Spleen (tissue), 13 donors: ENCODE measurements at places on chromosomes 7 and 10. TPM values are rescaled to one million over a fixed set of nuclear protein-coding genes. Genes with fewer than 3 reads are reported as not detected.

- no peak overlapping the region for H3K27ac ChIP-seq
- H3K4me1 ChIP-seq, result no peaks in the 10 kb centered on the region
- no peak for DNase-seq
- H3K4me3 ChIP-seq, result no peak overlapping the region
These were observed 466.6 kb downstream of the GALNT17 start for GRCh38 chr7:71598553-71598952.

DNA sequence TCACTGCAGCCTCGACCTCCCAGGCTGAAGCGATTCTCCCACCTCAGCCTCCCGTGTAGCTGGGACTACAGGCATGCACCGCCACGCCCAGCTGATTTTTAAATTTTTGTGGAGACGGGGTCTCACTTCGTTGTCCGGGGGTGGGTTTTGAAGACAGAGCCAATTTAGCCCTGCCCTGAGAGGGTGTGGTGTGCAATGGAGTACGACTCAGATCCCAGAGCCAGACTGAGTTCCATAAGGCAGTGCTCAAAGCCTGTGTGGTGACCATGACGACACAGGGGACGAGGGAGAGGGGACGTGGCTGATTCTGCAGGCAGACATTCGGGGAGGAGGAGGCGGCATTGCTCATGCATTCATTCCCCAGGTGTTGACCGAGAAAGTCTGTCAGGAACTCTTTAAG, 72.1 kb downstream of the ZMIZ1 start:
- H3K27ac ChIP-seq, result no peak overlapping the region
- no peak overlapping the region for H3K4me3 ChIP-seq
- no peaks in the 10 kb centered on the region for H3K27me3 ChIP-seq
- no peaks in the 10 kb centered on the region for H3K36me3 ChIP-seq

DNA sequence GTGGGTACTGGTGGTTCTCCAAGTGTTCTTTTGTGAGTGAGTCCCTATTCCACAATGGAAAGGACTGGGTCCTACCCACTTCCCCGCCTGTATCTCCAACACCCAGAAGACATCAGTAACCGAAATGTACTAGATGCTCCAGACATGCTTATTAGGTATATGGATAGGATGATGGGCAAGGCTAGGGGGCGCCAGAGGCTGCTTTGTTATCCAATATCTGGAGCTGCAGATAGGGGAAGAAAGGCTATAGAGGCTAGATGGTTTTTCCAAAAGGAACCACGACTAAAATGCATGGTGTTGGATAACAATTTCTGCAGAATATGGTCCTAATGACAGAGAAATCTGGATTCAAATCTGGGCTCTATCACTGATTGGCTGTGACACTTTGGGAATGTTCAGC, 56.2 kb upstream of the TM9SF3 start:
- no peaks in the 10 kb centered on the region for H3K27me3 ChIP-seq
- H3K27ac ChIP-seq, result peak overlapping the region; percentile 18
- H3K4me1 ChIP-seq, result peaks cover 82% of the 10 kb centered on the region
- peaks cover 91% of the 10 kb centered on the region for H3K36me3 ChIP-seq

GRCh38 chr7:75039166-75039565, 34.4 kb downstream of the RCC1L start:
- H3K36me3 ChIP-seq, result peaks cover 49% of the 10 kb centered on the region
- no peak overlapping the region for H3K27ac ChIP-seq
- H3K27me3 ChIP-seq, result no peaks in the 10 kb centered on the region
- no peak for DNase-seq

DNA sequence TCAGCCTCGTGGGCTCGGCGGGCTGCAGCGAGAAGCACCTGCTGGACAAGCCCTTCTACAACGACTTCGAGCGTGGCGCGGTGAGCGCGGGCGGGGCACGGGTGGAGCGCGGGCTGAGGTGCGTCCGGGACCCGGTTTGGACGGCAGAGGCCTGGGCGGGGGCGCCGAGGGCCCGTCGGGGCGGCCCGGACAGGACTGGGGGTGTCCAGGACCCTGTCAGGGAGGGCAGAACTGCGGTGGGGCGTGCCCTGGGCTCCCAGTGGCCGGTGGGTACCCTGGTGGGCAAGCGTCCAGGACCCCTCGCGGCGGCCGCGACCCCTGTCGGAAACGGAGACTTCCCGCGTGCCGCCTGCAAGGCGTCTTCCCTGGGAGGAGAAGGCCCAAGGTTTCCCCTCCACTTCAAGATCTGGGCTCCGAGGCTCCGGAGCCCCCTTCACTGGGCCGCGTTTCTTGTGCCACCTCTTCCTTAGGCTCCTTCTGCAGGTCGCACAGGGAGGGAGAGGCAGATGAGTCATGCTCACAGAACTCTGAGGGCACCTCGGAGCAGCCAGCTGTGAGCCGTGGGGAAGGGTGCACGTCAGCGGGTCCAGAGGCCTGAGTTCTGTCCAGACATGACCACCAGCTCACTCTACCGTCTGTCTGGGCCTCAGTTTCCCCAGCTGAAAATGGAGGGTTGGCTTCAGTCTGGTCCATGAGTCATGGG, 485 bp downstream of the ALOX5 start:
- peaks cover 93% of the 10 kb centered on the region for H3K4me1 ChIP-seq
- H3K27me3 ChIP-seq, result peaks cover 17% of the 10 kb centered on the region
- H3K27ac ChIP-seq, result peak overlapping the region; percentile 89
- no peaks in the 10 kb centered on the region for H3K36me3 ChIP-seq
- H3K4me3 ChIP-seq, result peak overlapping the region; percentile 88
- DNase-seq, result peak; percentile 86

DNA sequence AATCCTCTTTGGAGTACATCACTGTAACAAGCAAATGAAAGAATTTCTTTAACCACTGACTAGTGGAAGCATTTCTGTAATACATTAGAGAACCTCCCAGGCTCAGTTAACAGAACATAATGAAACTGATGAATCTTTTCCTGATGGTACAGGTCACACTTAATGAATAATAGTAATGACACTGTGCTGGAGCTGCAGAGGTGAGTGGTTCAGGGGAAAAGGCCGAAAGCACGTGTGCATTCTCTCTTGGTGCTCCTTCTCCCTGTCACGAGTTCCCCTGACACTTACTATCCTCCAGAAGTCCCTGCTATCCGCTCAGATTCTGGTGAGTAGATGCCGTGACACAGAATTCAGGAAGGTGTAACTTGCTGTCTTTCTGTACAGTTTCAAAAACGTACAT, 8.0 kb downstream of the HIPK2 start:
- peaks cover 94% of the 10 kb centered on the region for H3K4me1 ChIP-seq
- no peak for DNase-seq
- no peaks in the 10 kb centered on the region for H3K27me3 ChIP-seq

DNA sequence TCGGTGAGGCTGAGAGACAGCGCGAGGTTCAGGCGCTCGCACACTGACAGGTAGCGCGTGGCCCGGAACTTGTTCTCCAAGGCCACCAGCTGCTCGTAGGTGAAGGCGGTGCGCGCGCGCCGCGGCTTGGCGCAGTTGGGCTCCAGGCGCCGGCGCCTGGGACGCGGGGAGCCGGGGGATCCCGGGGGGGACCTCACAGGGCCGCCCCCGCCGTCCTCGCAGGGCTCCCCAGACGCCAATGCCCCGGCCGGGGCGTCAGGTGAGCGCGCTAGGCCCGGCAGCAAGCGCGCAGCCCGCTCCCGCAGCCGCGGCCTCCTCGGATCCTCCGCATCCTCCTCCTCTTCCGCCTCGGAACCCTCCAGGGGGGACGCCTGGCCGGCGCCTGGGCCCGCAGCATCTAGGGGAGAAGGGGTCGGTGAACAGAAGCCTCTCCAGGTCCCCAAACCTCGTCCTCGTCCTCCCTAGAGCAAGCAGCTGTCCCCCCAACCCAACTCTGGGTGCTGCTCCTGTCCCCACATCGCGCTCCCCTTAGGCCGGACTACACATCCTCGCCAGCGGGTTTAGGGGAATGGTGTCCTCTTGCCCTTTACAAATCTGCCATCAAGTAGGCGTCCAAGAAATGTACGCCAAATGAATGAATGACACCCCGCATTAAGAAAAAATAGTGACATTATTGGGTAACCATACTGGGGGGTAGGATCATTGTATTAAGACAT, 1.9 kb downstream of the NKX1-2 start:
- H3K4me1 ChIP-seq, result peaks cover 43% of the 10 kb centered on the region
- H3K27ac ChIP-seq, result no peak overlapping the region
- H3K4me3 ChIP-seq, result no peak overlapping the region
- H3K27me3 ChIP-seq, result peaks cover 76% of the 10 kb centered on the region
- no peak for DNase-seq

- no peak overlapping the region for H3K4me3 ChIP-seq
- H3K36me3 ChIP-seq, result no peaks in the 10 kb centered on the region
- H3K27me3 ChIP-seq, result no peaks in the 10 kb centered on the region
These were observed 534.0 kb downstream of the DNAJB6 start for GRCh38 chr7:157870644-157871290.

- H3K4me1 ChIP-seq, result no peaks in the 10 kb centered on the region
- H3K36me3 ChIP-seq, result no peaks in the 10 kb centered on the region
- H3K4me3 ChIP-seq, result no peak overlapping the region
- H3K27ac ChIP-seq, result no peak overlapping the region
- no peak for DNase-seq
These were observed 398.5 kb upstream of the AKR1E2 start for GRCh38 chr10:4427532-4427931.

GRCh38 chr7:65979583-65980477, 2.2 kb downstream of the GUSB start:
- peaks cover 55% of the 10 kb centered on the region for H3K36me3 ChIP-seq
- DNase-seq, result peak; percentile 82
- no peaks in the 10 kb centered on the region for H3K27me3 ChIP-seq
- no peak overlapping the region for H3K4me3 ChIP-seq
- H3K27ac ChIP-seq, result peak overlapping the region; percentile 82

DNA sequence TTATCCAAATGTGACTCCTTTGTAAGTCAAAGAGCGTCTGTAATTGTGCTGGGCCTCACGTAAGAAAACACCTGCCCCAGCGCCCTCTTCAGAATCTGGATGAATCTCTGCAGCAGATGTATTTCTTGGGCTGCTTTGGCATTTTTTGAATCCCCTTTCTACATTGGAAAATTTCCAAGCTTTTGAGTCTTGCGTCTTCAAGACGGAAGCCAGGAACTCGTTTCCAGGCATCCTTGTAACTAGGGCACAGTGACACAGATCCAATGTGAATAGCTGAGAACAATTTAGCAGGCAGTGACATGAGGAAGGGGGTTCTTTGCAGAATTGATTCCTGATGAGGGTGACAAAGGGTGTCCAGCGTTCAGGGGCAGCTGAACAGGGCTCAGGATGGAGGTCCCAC, 862.3 kb downstream of the TYW1 start:
- no peak for DNase-seq
- no peak overlapping the region for H3K27ac ChIP-seq
- H3K36me3 ChIP-seq, result no peaks in the 10 kb centered on the region
- no peaks in the 10 kb centered on the region for H3K4me1 ChIP-seq
- no peaks in the 10 kb centered on the region for H3K27me3 ChIP-seq
- no peak overlapping the region for H3K4me3 ChIP-seq

GRCh38 chr10:121032460-121032859, 181.3 kb downstream of the WDR11 start:
- no peaks in the 10 kb centered on the region for H3K27me3 ChIP-seq
- H3K27ac ChIP-seq, result peak overlapping the region; percentile 48
- H3K36me3 ChIP-seq, result no peaks in the 10 kb centered on the region

DNA sequence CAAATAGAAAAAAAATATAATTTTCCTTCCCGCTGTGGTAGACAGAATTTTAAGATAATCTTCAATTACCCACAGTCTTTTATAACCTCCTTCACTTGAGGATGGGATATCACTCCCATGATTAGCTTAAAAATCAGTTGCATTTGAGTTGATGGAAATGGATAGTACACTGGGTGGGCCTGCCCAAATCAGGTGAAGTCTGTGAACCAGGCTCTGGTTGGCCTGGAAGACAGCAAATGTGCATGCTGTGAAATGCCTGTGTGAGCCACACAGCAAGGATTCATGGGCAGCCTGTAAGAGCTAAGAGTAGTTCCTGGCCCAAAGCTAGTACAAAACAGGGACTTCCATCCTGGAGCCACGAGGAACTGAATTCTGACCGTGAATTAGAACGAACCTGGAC, 548.0 kb downstream of the CALN1 start:
- DNase-seq, result no peak
- H3K27ac ChIP-seq, result no peak overlapping the region
- no peaks in the 10 kb centered on the region for H3K36me3 ChIP-seq
- H3K4me3 ChIP-seq, result no peak overlapping the region

- DNase-seq, result no peak
- H3K27ac ChIP-seq, result no peak overlapping the region
- no peaks in the 10 kb centered on the region for H3K4me1 ChIP-seq
- no peaks in the 10 kb centered on the region for H3K36me3 ChIP-seq
- H3K27me3 ChIP-seq, result no peaks in the 10 kb centered on the region
These were observed 740.4 kb upstream of the IGFBP3 start for GRCh38 chr7:46661431-46661830.

GRCh38 chr7:16801111-16801542, 3.7 kb downstream of the AGR2 start:
- H3K4me3 ChIP-seq, result no peak overlapping the region
- no peak overlapping the region for H3K27ac ChIP-seq
- H3K36me3 ChIP-seq, result no peaks in the 10 kb centered on the region
- no peak for DNase-seq

DNA sequence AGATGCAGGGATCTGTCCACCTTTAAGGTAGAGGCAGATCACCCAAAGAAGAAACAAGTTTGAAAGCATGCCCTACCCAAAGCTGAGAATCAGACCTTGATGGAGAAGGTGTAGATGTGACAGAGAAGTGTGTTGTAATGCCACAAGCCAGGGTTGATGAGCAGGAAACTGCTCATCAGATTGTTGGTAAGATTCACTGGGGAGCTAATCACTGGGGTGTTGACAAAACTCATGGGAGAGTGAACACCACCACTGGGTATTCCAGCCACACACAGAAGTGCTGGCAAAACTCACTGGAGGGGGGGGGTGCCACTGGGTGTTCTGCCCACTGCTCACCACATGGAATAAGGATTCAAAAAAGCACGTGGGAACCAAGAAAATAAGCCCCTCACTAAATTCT, 95.2 kb downstream of the IQUB start:
- no peak overlapping the region for H3K27ac ChIP-seq
- no peaks in the 10 kb centered on the region for H3K4me1 ChIP-seq
- no peak overlapping the region for H3K4me3 ChIP-seq
- H3K27me3 ChIP-seq, result no peaks in the 10 kb centered on the region

PHKG1 gene
- total RNA-seq, result not detected

EN2 gene
- not detected for total RNA-seq

ERVW-1 gene
- total RNA-seq, result not detected

TMEM184A gene
- not detected for total RNA-seq

SEMA3C gene
- 34.6 TPM for total RNA-seq

CYP26C1 gene
- 0.51 TPM for total RNA-seq

PLAC9 gene
- 2.0 TPM for total RNA-seq

TFR2 gene
- total RNA-seq, result 2.8 TPM

PNLIP gene
- total RNA-seq, result not detected
